ENCODE measurements at places on chromosomes 1 and 21. TPM values are rescaled to one million over a fixed set of nuclear protein-coding genes. Genes with fewer than 3 reads are reported as not detected.
A peak's percentile ranks its signal among the peaks of the same experiment; 100 is the strongest.

DNA sequence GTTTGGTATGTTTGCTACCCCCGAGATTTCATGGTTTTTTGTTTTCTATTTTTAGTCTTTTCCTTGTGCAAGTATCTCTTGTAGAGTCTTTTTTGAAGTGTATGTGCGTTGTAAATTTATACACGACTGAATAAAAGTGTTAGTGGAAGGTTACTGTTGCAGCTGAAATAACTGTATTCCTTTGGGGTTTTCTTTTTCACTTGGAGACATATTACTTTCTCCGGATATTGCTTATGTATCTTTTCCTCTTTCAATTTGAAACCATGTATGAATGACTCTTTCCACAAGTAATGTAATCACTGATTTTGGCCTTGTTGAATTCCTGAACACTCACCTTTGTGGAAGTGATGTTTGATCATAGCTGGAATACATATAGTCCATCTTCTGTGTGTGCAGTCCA, 956 bp downstream of the URB2 start:
- no peak for DNase-seq

Gene LRRC8B
- 6.7 TPM for total RNA-seq

- peak; percentile 50 for DNase-seq
These were observed 26.1 kb downstream of the ATP5PF start for GRCh38 chr21:25708467-25709065.

Gene MXRA8
- 196 TPM for total RNA-seq

Gene C1QA
- 122 TPM for total RNA-seq

Gene VWA5B1
- total RNA-seq, result 0.24 TPM

DNA sequence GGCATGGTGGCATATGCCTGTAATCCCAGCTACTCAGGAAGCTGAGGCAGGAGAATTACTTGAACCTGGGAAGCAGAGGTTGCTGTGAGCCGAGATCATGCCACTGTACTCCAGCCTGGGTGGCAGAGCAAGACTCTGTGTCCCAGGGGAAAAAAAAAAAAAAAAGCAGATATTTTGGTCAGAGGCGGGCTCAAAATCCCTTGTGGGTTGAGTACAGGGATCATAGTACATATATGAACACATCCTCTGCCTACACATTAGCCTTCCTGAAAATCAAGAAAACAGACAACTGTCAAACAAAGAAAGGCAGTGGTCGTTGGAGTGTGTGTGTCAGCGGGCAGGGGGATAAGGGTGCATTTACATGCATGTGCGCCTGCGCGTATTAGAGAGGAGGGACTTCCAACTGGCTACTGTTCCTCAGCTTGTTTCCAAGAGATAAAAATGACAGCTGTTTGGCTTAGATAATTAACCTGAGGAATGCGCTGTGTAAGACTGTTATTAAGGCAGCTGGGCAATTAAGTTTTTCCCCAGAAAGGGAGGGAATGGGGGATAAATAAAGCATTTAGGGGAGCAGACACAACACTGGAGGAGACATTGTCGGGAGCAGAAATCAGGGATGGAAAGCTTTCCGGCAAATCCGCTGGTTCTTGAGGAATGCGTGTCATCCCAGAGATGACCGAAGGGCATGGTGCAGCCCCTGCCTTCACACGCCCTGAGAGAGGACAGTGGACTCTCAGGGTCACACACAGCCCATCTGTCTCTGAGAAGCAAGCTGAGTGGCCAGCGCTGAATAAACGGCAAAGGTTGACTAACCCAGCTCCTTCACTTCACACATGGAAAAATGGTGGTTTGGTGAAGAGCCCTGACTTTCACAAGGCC, 6.4 kb downstream of the LAMB3 start:
- no peak for DNase-seq

DNA sequence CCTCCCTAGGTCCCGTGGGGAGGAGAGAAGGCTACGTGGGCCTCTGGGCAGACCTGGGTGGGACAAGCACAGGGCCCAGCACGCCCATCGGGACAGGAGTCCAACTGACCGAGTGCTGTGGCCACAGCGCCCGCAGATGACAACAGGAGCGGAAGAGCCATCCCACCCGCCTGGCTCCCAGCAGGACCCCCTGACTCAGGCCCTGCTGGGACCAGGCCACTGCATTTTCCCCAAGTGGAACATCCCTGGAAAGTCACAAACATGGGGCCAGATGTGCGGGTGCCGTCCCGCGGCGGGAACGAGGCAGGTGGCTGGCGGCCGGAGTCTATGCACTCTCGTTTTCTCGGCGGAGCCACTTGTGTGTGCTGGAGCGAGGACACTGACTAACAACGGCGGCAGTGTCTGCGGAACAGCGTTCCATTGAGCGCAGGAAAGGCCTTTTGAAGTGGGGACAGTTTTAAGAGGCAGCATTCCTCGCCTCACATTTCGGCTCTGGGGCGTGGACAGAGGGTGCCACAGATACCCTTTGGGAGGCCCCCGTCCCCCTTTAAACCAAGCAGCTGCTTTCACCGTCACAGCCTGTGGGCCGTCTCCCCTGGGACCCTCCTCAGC, 93.7 kb upstream of the ARHGEF16 start:
- DNase-seq, result no peak

DNA sequence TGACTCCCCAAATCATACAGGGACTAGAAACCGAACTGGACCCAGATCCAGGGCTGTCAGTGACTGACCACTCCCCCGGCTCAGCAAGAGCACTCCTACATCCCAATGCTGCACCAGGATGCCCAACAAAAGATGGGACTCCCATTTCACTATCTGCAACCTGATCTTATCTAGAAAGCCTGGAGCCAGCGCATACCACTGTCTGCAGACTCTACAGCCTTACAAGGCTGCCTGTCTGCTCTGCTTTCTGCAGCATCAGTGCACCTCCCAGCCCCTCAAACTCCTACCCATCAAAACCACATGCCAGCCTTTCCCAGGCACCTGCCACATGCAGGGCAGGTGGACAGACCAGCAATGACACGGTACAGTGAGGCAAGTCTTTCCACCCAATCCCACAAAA, 52.2 kb downstream of the SSBP3 start:
- DNase-seq, result peak; percentile 36

GRCh38 chr1:156420205-156421061, 51.4 kb downstream of the RHBG start:
- no peak for DNase-seq

Gene OR6N1
- total RNA-seq, result 2.2 TPM

- no peak for DNase-seq
These were observed 137.8 kb downstream of the HIVEP3 start for GRCh38 chr1:41780916-41781315.

Gene DIO1
- not detected for total RNA-seq

DNA sequence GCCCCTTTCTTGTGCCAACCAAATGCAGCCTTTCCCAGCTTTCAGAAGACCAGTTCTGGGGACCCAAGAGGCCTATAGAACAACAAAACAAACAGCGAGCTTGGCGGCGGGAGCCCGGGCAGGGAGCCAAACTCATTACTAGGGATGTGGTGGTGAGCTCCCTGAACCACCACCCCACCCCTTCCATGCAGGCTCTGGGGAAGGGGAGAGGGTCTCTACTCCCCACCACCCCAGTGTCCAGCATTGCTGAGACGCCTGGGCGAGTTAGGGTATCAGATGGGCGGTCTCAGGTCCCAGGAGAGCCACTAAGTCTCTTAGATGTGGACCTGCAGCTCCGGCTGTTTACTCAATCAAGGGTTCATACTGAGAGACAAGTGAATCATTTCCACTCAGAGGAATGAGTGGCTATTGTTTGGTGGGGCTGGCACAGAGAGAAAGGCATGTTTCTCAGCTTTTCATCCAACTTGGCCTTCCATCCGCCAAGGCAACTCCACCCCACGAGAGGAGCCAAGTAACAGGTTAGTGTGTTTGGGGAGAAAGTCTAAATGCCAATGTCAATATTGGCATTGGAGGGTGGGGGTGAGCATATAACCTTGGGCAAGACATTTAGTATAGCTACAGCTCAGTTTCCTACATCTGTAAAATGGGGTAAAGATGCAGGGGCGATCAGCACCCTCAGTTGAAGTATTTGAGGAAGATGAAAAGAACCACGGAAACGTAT, 40.9 kb downstream of the PLXNA2 start:
- no peak for DNase-seq

Gene TRNP1
- total RNA-seq, result 12.0 TPM

Gene C1orf74
- 4.8 TPM for total RNA-seq

- DNase-seq, result no peak
These were observed 77.6 kb upstream of the CD34 start for GRCh38 chr1:207988326-207989165.

GRCh38 chr1:70874063-70874462, 173.6 kb downstream of the PTGER3 start:
- DNase-seq, result no peak

DNA sequence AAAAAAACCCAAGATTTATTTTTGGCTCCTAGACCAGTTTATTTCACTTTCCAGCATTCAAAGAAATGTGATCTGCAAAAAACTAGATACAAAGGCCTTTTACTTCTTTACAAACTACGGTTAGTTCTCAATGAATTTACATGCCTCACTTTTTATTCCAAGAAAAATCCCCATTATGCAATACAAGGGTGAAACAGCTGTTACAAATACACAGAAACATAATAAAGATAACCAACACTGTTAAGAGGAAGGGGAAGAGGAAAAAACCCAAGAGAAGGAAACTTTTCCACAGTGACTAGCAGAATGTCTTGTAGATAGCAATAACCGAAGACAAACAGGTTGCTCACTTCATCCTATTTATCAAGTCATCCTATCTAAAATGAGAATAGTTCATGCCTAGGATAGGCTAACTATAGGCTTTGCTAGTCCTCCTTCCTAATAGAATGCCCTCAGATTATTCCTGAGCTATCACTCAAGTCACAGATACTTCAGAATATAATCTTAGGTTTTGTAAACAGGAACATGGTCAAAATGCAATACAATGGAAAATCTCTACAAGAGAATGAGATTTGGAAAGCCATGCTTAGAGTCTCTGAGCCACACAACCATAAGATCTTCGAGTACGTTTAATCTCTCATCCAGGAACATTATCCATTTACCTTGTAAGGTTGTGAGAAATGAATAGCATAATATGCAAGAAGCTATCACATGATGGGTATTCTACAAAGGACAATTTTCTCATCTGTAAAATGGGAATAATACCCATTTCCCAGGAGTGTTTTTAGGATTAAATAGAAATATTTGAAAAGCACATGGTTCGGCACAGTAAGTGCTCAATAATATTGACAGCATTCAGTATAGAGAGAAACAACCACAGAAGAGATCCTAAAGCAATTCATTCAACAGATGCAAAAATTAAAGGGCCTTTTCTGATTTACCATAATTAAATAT, 5.4 kb downstream of the PNRC2 start:
- DNase-seq, result peak; percentile 45

DNA sequence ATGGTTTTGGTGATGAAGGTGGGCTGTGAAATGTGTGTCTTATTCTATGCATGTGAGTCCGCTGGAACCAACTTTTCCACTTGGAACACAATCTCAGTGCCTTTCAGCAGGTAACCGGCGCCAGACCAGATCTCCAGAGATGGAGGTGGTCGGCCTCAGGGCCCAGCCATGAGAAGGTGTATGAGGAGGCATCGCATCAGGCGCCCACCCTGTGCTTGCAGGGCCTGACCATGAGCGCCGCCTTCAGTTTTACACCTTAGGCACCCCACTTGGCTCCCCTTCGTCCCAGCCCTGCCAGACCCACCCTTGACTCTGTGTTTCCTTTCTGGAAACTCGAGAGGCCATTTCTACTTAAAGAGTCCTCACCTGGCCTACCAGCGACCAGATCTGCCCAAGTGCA, 48.6 kb upstream of the ATF3 start:
- DNase-seq, result no peak

DNA sequence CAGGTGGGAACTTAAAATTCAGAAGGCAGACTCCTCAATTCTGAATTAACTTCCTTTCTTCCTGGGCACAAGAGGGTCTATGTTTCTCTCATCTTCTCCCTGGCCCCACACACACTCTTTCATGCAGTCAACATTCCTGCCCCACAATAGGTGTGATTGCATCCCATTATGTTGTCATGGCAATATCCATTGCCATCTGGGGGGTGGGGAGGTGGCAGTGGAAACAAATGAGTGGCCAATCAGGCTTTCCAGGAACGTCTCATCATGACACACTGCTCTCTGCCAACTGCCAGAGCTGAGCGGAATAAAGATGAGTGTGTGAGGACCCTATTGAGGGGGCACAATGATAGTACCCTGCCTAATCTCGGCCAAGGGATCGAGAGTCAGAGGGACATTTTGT, 80.4 kb downstream of the KCND3 start:
- DNase-seq, result no peak

GRCh38 chr1:28326984-28327383, 1.9 kb upstream of the MED18 start:
- DNase-seq, result no peak

Gene CACHD1
- total RNA-seq, result 9.6 TPM

GRCh38 chr1:42442662-42443061, 13.2 kb downstream of the ZMYND12 start:
- no peak for DNase-seq

GRCh38 chr1:175792136-175792535, 48.7 kb upstream of the TNR start:
- peak; percentile 46 for DNase-seq

DNA sequence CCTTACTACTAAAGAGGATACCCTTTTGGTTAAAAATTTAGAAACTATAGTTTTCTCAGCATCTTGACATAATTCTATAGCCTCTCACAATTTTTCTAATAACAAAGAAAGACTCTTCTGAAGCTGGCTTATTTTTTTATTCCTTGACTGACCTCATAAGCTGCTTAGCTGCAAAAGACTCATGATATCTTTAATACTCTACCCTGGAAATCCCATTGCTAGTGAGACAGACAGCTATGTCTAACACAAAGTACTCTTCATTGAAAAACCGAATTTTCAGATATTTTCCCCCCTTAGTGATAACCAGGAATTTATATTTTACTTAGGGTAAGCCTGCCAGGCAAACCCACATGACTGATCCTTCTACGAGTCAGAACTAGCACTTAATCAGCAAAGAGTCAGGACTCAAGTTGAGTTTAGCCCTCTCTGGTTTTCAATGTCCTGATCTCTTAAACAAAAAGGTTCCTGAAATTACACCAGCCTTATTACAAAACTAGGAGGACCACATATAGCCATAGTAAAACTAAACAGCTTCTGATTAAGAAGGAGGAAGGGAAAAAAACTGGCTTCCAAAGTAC, 56.9 kb downstream of the ENAH start:
- peak; percentile 67 for DNase-seq

GRCh38 chr1:5707566-5708345, 284.5 kb downstream of the NPHP4 start:
- no peak for DNase-seq

DNA sequence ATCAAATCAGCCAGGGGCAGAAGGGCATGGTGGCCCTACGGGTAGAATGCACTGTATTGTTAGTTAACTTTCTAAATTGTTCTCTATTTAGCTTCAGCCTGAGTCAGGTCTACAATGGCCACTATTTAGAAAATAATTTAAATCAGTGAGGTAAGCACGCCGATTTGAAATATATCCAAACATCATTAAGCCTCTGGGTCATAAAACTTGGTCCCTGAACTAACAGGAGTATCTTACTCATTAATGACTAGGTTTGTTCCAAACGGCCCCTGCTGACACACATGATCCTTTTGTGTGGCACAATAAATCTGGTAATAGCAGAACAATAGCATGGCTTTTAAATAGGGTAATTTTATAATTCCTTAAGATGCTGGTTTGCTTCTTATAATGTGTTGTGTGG, 48.4 kb downstream of the STX6 start:
- DNase-seq, result no peak

- no peak for DNase-seq
These were observed 3.0 kb downstream of the PTPN22 start for GRCh38 chr1:113868387-113869083.

Gene ECM1
- 4.3 TPM for total RNA-seq
